ENCODE measurements at places on chromosomes 12 and 14.

DNA sequence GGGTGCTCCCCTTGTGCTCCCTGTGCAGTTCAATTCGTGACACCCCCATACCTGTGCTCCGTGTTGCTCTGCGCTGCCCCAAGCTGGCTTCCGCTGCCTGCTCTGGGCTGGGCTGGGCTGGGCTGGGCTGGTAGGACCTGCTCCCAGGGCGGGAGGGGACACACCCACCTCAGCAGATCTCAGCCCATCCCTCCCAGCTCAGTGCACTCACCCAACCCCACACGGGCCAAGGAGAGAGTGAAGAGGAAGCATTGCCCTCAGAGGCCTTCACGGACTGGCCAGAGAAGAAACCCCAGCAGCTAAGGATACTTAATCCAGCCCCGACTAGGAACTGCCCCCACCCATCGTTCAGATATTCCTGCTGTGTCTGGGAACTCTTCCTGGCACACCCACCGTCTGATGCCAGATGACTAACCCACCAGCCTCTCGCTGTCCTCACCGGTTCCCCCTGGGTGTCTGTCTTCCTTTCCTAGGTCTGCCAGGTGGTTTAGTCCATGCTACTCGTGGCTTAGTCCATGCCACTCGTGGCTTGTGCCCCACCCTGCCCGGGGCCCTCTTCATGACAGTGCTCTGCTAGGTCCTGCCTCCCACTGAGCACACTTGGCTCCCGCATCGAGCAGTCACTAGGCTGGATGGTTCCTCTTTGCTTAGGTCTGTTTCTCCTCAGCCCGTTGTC, at the start of gene LPAR5:
LPAR5 (minus strand) TSS at position 104 of the 676 bp plus-strand sequence. CDS start 14,711 bp downstream, outside the sequence.
- DNase-seq: no peak

DNA sequence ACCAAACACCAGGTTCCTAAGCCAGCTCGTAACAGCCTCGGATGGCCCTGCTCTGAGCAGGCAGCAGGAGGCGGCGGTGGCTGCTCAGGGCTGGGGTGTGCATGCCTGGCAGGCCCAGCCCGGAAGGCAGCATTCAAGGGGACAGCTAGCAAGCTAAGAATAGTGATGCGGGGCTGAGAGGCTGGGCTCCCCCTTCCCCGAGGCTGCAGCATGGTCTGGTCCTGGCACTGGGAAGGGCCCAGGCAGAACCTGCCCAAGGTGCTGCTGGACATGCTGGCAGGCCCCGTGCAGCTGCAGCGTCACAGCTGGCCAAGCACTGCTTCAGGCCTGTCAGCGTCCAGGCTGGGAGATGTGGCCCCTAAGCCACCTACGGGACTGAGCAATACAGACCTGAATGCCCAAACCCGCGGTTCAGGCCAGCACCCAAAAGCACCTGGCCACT, 26.4 kb upstream of the NUDT14 start:
- DNase-seq: no peak

- no peak for DNase-seq
Observed at GRCh38 chr14:101103321-101103901, 199.9 kb upstream of the RTL1 start.

- DNase-seq: no peak
Observed at GRCh38 chr12:123269395-123269892, 2.2 kb downstream of the CDK2AP1 start.

DNA sequence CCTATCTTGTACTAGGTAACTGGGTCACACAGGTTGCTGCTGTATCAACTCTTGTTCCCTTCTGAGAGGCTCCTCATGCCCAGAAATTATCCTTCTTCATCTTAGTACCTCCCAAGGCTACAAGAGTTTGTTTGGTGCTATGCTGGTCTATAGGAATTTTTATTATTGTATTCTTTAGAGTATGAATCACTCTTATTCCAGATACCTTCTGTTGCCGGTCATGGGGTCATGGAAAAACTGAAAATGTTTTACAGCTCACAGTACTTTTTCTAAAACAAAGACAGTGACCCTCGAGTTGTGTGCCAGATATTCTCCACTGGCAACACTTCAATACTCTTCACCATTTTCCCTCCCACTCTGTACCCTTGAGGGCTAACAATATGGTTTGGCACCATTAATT, 1598.0 kb upstream of the TMEM132C start:
- DNase-seq: no peak

Measured in activated effector memory CD4-positive, alpha-beta T cell treated with Interleukin-2 at 50 U/mL for 16 hours (primary cell).